Prostate gland (tissue), 2 donors: ENCODE measurements at places on chromosomes 5 and 9. TPM values are rescaled to one million over a fixed set of nuclear protein-coding genes. Genes with fewer than 3 reads are reported as not detected.
A peak's percentile ranks its signal among the peaks of the same experiment; 100 is the strongest.

- DNase-seq: no peak
Observed at GRCh38 chr5:109006129-109006528, 258.4 kb downstream of the FER start.

GRCh38 chr9:113650207-113651131 lies 186.9 kb downstream of the RGS3 start:
- DNase-seq: no peak

Gene MARCHF3
- 21.1 TPM for total RNA-seq

DNA sequence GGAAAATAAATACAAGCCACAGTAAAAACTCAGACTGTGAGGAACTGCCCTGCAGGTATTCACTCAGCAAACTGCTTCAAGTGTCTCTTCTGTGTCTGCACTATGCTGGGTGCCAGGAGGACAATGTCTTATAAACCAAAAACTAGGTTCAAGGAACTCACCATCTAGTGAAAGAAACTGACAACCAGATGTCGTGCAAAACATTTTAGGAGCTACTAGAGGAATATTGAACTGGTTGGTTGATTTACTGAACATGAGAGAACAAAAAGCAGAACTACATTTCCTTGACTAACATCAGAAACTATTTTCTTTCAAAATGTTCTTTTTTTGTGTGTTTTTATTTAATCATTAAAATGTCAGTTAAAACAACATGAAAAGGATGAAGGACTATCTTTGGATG lies 35.2 kb downstream of the ZNF366 start:
- DNase-seq: no peak

GRCh38 chr5:142845954-142846398 lies 75.8 kb downstream of the ARHGAP26 start:
- DNase-seq: no peak

GRCh38 chr9:123282362-123283047 lies 14.1 kb upstream of the STRBP start:
- DNase-seq: no peak

- no peak for DNase-seq
Observed at GRCh38 chr9:68981789-68982188, 32.1 kb downstream of the PRKACG start.

Gene DBH
- total RNA-seq: not detected

- DNase-seq: no peak
Observed at GRCh38 chr5:119274030-119274766, 81.6 kb upstream of the TNFAIP8 start.

Gene LAMC3
- total RNA-seq: 0.55 TPM

Gene XRCC4
- 7.3 TPM for total RNA-seq

Gene ECM2
- 2.6 TPM for total RNA-seq

DNA sequence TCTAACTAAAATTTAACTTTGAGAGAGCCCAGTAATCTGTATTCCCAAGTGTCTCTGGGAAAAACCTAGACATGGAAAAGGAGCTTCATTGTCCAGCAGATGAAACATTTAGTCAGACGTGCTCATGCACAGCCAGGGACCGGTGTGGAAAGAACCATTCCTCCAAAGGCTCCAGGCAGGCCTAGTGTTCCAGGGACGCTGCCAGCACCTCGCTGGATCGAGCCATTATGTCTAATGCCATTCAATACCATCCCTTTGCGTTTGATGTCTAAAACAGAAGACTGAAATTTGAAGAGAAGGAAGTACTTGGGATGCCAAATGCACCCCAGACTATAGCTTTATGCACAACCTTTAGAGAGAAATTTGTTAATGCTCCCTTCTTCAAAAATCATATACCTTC lies 1.4 kb upstream of the CHSY3 start:
- no peak for DNase-seq

Gene DIPK1B
- total RNA-seq: 27.8 TPM

Gene ZNF483
- 30.4 TPM for total RNA-seq

Gene LCN15
- not detected for total RNA-seq

- DNase-seq: no peak
Observed at GRCh38 chr9:137277329-137278041, at the start of gene TOR4A. TOR4A (plus strand) TSS chr9:137277726; CDS start chr9:137278690, 964 bp downstream.

DNA sequence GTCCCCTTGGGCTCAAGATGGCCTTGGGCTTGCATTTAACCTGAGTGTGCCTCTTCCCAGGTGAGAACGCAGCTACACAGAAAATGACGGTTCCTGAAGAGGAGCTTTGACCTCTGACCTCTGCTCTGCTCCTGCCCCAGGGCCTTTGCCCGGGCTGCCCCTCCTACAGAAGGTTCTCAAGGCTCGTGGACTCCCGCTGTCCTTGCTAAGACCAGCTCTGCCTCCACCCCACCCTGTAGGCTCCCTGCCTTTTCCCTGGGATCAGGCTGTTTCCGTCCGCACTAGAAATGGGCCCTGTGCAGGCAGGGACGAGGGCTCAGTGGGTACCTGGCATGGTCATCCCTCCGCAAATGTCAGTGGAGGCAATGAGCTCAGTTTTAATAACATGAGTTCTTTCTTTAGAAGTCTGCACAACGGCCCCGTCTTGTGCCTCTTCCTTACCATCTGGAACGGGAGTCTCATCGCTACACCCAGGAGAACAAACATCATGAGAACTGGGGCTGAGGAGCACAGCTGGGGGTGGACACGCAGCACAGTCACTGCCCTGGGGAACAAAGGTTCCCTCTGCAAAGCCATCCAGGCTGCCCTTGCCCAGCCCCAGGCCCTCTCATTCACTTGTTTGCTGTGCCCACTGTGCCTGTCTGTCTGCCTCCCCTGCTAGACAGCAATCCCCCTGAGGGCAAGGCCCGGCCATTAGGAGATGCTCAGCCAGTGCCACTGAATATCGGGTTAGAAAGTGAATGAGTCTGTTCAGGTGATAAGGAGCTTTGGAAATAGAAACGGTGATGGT lies 26.7 kb upstream of the LPCAT1 start:
- DNase-seq: no peak

GRCh38 chr5:179816796-179817469 lies 3.8 kb upstream of the SQSTM1 start:
- DNase-seq: no peak

GRCh38 chr5:90472783-90473395 lies 1.7 kb downstream of the MBLAC2 start:
- DNase-seq: no peak

Gene BTNL8
- 8.3 TPM for total RNA-seq

DNA sequence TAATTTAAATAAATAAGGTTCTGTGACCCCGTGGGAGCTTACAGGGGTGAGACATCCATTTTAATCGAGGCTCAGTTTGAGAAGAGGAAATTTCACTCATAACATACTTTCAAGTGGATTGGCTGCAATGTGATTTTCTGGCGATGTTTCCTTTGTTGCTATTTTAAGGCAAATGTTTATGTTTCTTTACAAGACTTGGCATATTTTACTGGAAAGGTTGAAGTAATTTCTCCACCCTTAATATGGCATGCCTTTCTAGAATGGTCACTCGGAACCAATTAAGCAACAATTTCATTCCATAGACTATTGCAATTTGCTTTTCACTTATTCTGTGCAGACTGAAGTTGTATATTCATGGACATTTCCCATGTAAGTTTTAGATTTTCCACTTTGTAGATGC lies 438.0 kb upstream of the WWC1 start:
- DNase-seq: no peak

DNA sequence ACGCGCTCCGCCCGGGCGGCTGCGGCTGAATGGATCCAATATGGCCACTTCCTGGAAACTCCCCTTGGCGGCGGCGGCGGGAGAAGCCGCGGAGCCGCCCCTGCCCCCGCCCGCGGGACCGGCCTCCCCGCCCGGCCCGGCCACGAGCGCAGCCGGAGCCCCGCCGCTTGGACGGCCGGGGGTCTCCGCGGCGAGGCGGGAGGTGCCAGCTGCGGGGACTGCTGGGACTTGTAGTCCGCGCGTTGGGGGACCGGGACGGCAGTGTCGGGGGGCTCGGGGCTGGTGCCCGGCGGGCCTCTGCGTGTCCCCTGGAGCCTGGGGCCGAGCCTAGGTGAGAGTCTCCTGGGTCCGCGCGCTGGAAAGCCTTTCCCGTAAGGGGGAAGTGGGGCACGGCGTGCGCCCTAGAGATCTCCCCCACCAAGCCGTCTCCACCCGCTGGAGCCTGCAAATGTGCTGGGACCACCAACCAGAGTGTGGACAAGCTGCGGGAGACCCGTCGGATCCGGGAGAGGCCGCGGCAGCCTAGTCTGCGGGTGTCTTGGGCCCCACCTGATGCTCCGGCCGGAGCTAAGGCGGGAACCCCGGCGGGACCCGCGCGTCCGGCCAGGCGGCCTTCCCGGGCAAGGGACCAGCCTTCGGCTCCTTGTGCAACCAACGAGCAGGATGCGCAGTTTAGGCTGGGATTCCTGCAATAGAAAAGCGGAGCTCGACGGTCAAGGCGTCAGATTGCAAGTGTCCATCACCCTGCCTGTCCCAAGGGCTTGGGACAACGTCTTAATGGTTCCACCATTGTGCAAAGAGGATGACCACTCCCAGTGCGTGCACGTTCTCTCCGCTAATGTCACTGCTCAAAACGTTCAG lies at the start of gene SEPTIN8:
SEPTIN8 (minus strand) TSS at position 31 of the 861 bp plus-strand sequence. CDS start 102 bp downstream, outside the sequence.
- DNase-seq: peak; percentile 32

GRCh38 chr9:3281399-3281798 lies 244.4 kb downstream of the RFX3 start:
- DNase-seq: no peak

DNA sequence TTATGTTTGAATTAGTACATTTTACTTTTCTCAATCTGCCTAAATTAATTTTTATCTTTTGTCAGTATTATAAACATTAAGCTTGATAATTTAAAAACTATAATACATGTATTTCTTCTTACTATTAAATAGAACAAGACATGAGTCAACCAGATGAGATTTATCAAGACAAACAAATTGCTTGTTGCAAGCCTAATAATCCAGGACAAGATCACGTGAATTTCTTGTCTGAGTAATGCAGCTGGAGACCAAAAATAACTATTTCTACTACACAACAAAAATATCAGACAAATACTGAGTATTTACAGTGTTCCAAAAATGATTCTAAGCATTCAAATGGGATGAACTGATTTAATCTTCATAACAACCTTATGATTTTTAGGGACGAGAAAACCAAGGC lies 339.1 kb upstream of the PRR16 start:
- DNase-seq: no peak

GRCh38 chr9:87327575-87328125 lies 170.0 kb upstream of the DAPK1 start:
- no peak for DNase-seq

- no peak for DNase-seq
Observed at GRCh38 chr5:146877783-146878475, 628 bp downstream of the PPP2R2B start.

- DNase-seq: no peak
Observed at GRCh38 chr9:6610073-6610472, 35.5 kb downstream of the GLDC start.

GRCh38 chr9:96026655-96027213 lies 151.2 kb downstream of the ERCC6L2 start:
- no peak for DNase-seq

- DNase-seq: no peak
Observed at GRCh38 chr9:117825609-117826347, 121.6 kb downstream of the TLR4 start.

Gene OLFM1
- total RNA-seq: 23.3 TPM
